Activated gamma-delta T cell (primary cell): ENCODE measurements at places on chromosomes 4 and X.

GRCh38 chr4:17276776-17277175 is 235.1 kb downstream of the QDPR start:
- DNase-seq: no peak

DNA sequence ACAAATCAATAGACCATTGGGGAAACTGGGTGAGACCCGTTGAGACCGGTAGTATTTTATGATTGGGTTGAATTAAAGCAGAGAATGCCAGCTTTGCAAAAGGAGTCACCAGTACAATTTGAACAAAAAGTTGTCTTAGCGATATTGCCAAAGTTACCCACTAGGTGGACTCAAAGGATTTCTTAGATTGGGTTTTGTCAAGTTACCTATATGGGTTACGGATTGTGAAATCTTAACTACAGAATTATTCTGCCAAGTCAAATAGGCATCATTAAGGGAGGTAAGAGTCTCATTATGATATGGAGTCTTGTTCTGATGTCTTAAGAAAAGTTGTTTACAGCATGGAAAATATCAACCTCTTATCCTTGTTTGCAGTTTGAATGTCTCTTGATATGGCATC is 15.0 kb upstream of the CT47A1 start:
- DNase-seq: no peak

DNA sequence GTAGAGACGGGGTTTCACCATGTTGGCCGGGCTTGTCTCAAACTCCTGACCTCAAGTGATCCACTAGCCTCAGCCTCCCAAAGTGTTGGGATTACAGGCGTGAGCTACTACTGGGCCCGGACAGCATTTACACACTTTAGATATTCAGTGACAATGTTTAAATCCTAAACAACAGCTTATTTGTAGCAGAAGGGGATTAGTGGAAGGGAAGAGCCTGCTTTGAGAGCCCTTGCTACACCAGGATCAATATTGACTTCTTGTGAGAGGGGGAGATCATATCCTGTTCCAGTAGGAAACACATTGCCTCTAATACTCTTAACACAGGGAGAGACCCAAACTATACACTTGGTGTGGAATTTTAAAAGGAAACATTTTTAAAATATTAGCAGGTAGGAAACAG is 7.1 kb downstream of the MGST2 start:
- no peak for DNase-seq

- no peak for DNase-seq
Observed at GRCh38 chrX:6228720-6229119, at the start of gene NLGN4X. Gene NLGN4X, minus strand, starts transcription at chrX:6228867. Its CDS starts 77,401 bp downstream, at chrX:6151466.

- DNase-seq: no peak
Observed at GRCh38 chr4:127463883-127464282, 168.9 kb upstream of the INTU start.

GRCh38 chrX:13752646-13753045 is 18.1 kb downstream of the OFD1 start:
- DNase-seq: no peak

- no peak for DNase-seq
Observed at GRCh38 chr4:184420881-184421416, 53.4 kb downstream of the IRF2 start.

GRCh38 chr4:87093443-87094123 is 126.8 kb downstream of the KLHL8 start:
- no peak for DNase-seq

GRCh38 chr4:24850674-24851073 is 55.3 kb downstream of the SOD3 start:
- no peak for DNase-seq

GRCh38 chr4:5383191-5383980 is 325.0 kb downstream of the EVC2 start:
- DNase-seq: no peak

DNA sequence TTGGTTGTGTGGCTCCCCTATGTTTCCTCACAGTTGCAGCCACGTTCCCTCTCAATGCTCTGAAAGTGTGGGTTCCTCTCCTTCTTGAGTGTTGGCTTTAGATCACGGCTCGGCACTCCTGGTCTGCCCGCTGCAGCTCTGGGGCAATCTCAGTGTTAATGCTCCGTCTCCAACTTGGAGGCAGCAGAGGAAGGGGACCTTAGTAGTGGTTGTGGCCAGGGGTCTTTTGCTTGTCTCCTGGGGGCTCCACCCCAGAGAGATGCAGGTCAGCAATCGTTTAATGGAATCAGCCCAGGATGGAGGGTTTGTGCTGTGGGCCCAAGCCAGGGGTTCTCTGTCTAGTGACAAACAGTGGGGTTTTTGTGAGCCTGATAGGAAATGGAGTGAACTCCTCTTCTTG is 849.4 kb upstream of the DIAPH2 start:
- DNase-seq: no peak
